ENCODE measurements at places on chromosomes 7 and 10. TPM values are rescaled to one million over a fixed set of nuclear protein-coding genes. Genes with fewer than 3 reads are reported as not detected.

DNA sequence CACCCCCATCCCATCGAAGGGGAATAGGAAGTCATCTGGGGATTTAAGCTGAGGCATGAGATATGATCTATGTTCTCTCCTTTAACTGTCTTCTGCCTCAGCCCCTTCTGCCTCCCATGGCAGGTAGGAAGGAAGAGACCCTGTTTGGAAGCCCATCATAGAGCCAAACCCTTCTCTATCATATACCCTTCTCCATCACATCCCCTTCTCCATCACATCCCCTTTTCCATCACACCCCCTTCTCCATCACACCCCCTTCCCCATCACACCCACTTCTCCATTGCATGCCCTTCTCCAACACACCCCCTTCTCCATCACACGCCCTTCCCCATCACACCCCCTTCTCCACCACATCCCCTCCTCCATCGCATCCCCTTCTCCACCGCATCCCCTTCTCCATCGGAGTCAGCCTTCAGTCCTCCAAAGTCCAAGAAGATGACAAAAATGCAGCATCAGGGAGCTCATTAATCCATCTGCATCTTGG, 7.2 kb upstream of the SLIT1 start:
- DNase-seq, result no peak

DNA sequence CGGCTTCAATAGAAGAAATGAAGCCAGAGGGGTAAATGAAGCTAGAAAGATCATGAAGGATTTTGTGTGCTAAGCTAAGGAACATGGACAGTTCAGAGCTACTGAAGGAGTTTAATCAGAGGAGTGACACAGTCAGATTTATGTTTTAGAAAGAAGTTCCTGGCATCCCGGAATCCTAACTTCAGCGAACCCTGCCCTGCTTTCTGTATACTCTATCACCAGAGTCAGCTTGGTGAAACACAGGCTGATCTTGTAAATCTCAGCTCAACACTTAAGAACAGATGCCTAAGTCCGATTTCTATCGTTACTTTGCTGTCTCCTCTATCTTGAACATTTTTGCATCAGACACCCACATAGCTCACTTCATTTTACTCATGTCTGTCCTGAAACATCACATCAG, 9.1 kb downstream of the AHR start:
- no peak for DNase-seq

DNA sequence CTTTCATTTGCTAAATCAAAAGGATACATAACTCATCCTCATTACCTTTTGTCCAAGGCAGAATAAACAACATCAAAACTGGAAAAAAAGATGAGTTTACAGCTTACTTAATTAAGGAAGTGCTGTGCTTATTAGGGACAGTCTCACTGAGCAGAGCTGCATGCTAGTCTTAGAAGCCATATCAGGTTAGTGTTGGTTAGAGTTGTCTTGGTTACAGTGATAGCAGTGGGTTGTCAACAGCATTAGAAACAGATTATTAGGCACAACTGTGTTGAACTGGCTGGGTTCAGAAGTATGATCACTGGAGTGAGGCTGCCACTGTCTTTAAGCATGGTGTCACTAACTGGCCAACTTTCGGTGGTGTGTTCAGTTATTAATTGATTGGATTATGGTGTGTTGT, 503.9 kb upstream of the IGFBP3 start:
- DNase-seq, result no peak

GRCh38 chr7:81790120-81790500, 20.3 kb upstream of the HGF start:
- no peak for DNase-seq

GRCh38 chr7:140678081-140678815, 5.5 kb downstream of the ADCK2 start:
- no peak for DNase-seq

DNA sequence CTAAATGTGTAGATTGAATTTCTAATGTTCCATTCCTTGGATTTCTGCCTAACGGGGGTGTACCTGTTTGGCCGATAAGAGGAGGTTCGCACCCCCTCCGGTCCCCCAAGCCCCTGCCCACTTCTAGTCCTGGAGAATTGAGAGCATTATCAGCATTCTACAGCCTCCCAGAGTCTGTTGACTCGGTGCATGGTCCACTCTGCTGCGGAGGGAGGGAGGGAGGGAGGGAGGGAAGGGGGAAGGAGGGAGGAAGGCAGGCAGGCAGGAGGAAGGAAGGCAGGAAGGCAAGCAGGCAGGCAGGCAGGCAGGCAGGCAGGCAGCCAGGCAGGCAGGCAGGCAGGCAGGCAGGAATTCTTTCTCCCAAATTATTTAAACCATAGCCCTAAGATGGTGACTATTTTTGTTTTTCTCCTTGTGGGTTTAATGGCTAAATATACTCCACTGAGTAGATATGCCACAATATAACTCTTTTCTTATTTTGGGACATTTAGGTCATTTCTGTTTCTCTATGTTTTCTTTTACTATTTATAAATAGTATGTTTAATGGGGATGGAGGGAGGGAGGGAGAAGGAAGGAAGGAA, 69.5 kb upstream of the CHST15 start:
- no peak for DNase-seq

DNA sequence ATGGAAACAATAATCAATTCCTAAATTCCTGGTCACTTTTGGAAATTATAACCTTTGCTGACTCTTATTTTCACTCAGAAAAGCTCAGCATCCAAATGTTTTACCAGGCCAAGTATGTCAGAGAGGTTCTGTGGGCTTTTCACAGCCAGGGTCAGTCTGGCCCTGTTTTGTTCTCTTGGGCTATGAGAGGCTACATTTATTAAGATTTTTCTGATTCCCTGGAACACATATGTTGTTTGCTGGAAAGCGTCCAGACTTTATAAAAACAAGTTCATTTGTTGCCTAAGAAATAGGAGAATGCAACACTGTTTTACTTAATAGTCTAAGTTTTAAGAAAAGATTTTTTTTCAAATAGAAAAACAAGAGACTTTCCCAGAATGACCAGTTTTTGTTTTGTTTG, 238.4 kb upstream of the PLXDC2 start:
- DNase-seq, result no peak

DNA sequence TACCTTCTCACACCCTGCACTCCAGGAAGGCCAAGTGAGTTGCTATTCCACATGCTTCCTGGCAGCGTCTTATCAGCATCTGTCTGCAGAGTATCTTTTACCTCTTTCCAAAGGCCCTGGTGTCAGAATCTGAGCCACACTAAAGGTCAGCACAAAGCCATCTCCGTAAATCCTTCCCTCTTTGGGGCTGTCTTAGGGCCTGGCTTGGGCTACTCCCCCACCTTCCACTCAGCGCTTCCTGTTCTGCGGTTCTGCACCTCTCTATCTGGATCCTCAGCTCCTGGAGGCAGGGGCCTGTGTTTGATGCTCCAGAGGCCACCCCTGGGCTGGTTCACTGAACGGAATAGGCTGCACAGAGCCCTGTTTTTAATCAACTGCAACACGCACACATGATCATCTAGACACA, 334.8 kb upstream of the GALNT17 start:
- no peak for DNase-seq

The LFNG gene
- 58.0 TPM for total RNA-seq

Data from neural progenitor cell (in vitro differentiated cells).